ENCODE measurements at places on chromosomes 12 and 14.
A peak's percentile ranks its signal among the peaks of the same experiment; 100 is the strongest.

- DNase-seq = no peak
Observed at GRCh38 chr14:104568620-104569019, 10.9 kb upstream of the C14orf180 start.

- no peak for DNase-seq
Observed at GRCh38 chr12:121202407-121203355, 7.2 kb upstream of the P2RX4 start.

DNA sequence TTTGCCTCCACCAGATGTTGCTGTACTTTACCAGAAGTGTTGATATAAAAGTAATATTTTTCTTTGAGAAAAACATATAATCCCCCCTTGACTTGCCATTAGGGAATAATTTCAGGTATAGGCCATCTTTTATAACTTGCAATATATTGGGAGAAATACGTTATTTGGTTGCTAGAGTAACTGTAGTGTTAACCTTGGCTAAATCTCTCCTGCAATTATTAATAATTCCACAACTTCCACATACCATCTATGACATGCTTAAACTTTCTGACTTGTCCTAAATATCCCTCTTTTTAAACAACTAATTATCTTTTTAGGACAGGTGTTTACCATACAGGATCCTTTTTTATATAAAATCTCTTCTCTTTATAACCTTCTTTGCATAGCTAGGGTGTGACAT, 1048.2 kb downstream of the SLC16A7 start:
- no peak for DNase-seq

DNA sequence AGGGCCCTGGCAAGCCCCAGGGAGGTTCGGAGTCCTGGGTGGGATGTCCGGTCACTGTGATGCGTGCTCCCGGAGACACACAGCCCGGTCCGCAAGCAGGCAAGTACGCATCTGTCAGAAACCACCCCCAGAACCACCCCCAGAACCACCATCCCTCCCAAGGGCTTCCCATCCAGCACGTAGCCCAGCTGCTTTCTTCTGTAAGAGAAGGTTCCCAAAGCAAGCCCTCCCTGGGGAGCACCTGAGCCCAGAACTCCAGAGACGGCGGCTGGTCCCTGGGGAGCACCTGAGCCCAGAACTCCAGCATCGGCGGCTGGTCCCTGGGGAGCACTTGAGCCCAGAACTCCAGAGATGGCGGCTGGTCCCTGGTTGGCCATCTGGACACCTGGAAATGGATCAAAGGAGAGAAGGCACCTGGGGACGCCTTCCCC, 2.6 kb upstream of the FBRSL1 start:
- no peak for DNase-seq

DNA sequence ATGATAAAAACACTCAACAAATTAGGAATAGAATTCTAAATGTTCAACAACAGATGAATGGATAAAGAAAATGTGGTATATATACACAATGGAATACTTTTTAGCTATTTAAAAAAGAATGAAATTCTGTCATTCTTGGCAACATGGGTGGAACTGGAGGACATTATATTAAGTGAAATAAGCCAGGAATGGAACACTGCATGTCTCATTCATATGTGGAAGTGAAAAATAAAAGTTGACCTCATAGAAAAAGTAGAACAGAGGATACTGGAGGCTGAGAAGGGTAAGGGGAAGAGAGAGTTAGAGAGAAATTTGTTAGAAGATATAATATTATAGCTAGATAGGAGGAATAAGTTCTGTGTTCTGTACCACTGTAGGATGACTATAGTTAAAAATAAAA, 35.8 kb upstream of the ZFP36L1 start:
- no peak for DNase-seq

- no peak for DNase-seq
Observed at GRCh38 chr14:23572836-23573235, 5.2 kb upstream of the AP1G2 start.

- DNase-seq = no peak
Observed at GRCh38 chr12:43578782-43579181, 26.8 kb upstream of the ADAMTS20 start.

DNA sequence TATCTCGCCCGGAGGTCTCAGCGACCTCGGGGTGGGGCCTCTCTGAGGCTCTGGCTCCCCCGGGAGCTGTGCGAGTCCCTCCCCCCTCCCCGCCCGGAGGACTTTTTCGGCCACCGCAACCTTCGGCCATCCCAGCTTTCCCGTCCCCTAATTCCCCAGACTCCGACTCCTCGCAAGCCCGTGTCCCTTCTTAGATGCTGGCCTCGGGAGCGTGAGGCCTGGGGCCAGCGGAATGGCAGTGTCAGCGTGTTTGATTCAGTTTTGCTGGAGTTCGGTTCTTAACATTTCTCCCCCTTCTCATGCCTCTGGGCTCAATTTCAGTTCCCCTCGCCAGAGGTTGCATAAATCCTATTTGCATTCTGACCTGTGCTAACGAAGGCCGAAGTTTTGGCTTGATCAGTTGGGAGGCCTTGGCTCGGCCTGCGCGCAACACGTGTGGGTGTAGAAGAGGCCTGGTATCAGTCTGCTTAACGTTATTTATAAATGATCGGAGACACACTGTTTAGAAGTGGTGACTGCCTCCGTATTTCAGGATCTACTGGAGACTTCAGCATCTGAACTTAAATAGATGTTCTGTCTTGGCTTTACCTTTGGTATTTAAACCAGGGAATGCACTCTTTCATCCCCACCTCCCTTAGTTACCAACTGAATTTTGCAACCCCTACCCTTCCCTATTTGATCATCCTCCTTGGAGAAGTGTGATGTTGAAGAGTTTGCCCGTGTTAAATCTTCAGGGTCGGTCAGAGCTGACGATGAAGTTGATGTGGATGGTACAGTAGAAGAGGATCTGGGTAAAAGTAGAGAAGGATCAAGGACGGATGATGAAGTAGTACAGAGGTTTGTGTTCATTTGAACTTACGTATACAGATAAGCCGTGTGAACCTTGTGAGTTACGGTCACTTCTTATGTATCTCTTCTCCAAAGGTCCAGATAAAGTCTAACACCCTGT, 851 bp downstream of the HSP90B1 start:
- DNase-seq = peak; percentile 33

Data from BE2C (cell line).